CD4-positive, alpha-beta T cell treated with Interleukin-6 at 100 ng/mL for 8 hours (primary cell): ENCODE measurements at places on chromosomes 1 and 21.

GRCh38 chr1:44786841-44787426 is 1.0 kb downstream of the BEST4 start:
- no peak for DNase-seq

DNA sequence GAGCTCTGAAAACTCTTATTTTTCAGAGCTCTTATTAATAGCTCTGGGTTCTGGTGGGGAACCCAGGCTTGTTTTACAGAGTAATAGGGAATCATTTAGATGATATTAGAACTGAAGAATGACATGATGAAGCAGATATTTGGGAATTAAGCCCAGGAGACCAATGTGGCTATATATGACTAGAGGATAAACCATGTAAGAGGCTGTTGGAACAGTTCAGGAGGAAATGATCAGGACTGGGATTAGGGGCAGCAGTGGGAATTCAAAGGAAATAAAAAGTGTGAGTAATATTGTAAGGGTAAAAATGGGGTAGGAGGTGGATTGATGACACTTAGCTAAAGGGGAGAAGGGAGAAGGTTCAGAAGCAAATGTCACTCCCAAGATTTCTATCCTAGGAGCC is 58.6 kb downstream of the GIPC2 start:
- DNase-seq: no peak

- no peak for DNase-seq
These were observed 3.9 kb downstream of the KCNA10 start for GRCh38 chr1:110515041-110515440.

- DNase-seq: no peak
These were observed 9.3 kb upstream of the PHGDH start for GRCh38 chr1:119702384-119702783.

- DNase-seq: peak; percentile 92
These were observed 34.9 kb upstream of the RUNX3 start for GRCh38 chr1:24964811-24965570.

GRCh38 chr1:112988367-112988766 is 32.4 kb upstream of the SLC16A1 start:
- no peak for DNase-seq
